Amniotic stem cell (primary cell): ENCODE measurements at places on chromosomes 12 and 14.
A peak's percentile ranks its signal among the peaks of the same experiment; 100 is the strongest.

GRCh38 chr12:5044420-5045295 is 979 bp downstream of the KCNA5 start:
- DNase-seq, result no peak

- DNase-seq, result no peak
Measured at GRCh38 chr12:92042791-92043531, 102.7 kb downstream of the BTG1 start.

DNA sequence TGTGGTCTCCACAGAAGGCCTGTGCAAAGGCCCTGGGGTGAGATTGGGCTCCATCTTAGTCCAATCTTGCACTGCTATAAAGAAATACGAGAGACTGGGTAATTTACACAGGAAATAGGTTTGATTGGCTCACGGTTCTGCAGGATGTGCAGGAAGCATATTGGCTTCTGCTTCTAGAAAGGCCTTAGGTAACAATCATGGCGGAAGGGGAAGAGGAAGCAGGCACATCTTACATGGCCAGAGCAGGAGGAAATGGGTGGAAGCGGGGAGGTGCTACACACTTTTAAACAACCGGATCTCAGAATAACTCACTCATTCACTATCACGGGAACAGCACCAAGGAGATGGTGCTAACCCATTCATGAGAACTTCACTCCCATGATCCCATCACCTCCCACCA is 55.4 kb downstream of the FAR2 start:
- no peak for DNase-seq

DNA sequence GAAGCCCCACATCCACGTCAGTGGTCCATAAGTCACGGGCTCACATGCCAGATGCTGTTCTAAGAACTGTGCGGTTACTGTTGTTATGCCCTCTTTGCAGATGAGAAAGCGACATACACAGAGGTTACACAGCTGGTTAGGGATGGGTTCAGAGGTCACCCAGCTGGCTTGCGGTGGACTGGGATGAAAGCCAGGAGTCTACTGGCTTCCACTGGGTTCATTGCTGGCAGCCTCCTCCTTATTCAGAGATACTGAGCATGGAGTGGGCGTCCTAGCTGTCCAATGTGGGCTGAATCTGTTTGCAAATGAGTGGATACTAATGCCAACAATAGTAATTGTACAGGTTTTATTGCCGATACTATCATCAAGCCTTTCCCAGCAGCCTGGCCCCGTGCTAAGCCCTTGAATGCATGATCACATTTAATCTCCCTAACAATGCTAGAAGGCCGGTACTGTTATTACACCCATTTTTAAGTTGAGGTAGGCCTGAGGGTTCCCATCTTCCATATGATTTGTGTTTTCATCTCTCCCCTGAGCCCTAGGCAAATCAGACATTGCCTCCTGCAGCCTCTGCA is 129.1 kb downstream of the PLXNC1 start:
- DNase-seq, result no peak

GRCh38 chr14:94395888-94396574 is 7.6 kb upstream of the SERPINA1 start:
- no peak for DNase-seq

DNA sequence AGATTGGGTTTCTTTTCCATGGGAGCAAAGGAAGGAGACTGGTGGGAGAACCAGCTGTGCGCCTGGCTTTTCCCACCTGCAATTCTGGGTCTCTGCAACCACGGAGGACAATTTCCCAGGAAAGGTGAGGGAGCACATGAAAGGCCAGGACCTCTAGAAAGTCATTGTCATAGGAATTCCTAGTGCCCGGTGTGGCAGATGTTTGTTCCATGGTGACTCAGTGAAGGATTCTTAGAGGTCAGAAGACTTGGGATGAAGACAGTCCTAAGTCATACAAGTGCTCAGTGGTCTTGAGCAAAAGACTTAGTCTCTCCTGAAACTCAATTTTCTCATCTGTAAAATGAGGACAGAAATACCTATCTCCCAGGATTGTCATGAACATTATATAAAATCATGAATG is 51.3 kb downstream of the KCNA5 start:
- DNase-seq, result no peak

DNA sequence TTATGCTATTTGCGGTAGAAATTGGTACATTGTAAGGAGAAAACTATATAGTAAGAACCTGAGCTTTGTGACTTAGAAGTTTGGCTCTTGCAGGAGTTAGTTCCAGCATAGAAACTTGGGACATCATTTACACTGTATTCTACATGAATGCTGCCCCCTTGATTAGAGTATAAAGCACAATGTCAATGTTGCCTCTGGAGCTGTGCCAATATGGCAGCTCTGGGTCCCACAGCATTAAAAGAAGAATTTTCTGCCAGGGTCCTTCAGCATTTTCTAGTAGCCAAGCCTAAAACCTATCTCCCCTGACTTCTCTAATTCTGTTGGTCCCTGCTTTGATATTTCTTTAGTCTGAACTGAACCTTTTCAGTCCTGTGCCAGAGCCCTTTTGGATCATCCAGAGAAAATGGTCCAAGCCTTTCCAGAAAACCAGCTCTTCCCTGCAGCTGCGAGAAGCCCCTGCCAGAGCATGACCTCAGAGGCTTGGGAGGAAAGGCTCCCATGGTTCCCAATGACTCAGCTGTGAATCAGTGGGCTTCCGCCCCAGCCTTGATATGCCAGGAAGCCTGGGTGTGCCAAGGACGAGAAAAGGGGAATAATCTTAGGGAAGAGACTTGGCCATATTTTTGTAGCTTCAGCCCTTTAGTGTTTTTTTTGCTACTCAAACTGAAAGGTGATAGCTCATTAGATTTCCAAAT is 43.2 kb downstream of the PLEKHG7 start:
- DNase-seq, result peak; percentile 87

DNA sequence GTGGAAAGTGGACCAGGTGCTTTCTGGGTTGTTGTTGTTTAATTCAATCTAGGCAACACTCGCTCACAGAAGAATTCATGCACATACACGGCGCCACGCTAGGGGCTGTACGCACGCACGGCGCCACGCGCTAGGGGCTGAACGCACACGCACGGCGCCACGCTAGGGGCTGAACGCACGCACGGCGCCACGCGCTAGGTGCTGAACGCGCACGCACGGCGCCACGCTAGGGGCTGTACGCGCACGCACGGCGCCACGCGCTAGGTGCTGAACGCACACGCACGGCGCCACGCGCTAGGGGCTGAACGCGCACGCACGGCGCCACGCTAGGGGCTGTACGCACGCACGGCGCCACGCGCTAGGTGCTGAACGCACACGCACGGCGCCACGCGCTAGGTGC is 54.3 kb downstream of the NINJ2 start:
- DNase-seq, result no peak

DNA sequence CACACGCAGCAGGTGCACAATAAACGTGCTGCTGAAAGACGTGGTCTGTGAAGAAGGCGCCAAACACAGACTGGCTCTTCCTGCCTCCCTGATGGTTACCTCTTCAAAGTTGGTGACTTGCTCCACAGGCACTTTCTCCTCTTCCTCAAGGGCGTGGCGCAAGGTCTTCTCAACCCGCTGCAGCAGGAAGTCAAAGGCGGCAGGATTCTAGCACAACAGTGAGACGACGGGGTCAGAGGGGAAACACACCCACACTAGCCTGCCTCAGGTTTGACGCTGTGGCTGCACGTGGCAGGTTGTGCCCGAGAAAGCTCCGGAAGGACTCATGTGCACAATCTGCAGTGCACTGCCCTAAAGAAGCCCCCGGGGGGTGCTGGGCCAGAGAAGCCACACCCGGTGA is 15.0 kb downstream of the POLE start:
- no peak for DNase-seq

- DNase-seq, result no peak
Measured at GRCh38 chr14:103927566-103927965, 690 bp upstream of the TDRD9 start.

DNA sequence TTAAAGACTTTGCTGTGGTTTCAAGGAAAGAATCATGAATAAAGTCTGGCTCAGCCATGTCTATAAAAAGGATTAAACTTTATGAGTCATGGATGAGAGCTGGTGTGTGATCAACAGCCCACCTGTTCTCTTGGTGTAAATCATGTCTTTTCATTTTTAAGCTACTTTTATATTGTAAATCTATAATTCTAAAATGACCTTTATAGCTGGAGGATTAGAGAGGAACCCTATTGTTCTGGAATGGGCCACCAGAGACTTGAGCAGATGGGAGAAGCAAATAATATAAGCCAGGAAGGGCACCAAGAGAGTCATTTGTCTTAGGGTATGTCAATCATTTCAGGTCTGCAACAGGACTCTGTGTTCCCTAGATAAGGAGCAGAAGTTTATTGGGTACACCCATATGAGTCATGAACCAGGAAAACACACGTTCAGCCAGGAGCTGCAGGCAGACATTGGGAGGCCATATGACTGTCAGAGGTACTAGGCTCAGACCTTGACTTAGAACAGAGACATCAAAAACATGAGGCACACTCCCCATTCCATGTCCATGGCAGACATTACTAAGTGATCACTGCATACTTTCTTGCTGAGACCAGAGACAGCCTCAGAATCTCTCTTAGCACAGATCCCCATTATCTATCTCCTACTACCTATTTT is 49.3 kb downstream of the NDUFA12 start:
- DNase-seq, result no peak
